Prostate gland (tissue), 2 donors: ENCODE measurements at places on chromosomes 6 and 20. TPM values are rescaled to one million over a fixed set of nuclear protein-coding genes. Genes with fewer than 3 reads are reported as not detected.

GRCh38 chr6:92176666-92177065, 1242.7 kb downstream of the EPHA7 start:
- no peak for DNase-seq

EYS gene
- total RNA-seq, result 0.18 TPM

PMEPA1 gene
- total RNA-seq, result 245 TPM

MLIP gene
- total RNA-seq, result 0.55 TPM

MYLIP gene
- total RNA-seq, result 58.1 TPM

DNA sequence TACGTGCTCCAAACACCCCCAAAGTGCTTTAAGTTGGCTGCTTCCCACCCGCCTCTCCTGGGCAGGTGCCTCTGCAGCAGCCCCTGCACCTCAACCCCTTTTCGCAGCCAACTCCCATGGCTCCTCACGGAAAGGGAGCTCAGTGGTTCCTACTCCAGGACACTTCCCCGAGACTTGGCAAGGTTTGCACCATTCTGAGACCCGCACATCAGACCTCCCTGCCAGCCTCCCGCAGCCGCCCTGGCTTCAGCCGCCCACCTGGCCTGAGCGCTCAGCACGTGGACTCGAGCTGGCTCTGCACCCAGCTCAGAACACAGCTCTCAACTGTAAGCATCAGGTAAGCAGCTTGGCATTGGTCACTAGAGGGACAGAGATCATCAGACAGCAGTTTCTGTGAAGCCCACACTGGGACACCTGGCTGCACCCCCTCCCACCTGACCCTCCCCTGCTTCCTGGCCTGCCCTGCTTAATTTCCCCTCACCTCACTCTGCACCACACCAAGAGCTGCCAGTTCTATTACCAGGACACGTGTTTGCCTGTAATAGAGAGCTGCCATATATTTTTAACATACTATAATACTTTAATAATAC, 28.5 kb downstream of the GMDS start:
- no peak for DNase-seq

PRSS16 gene
- total RNA-seq, result 11.9 TPM

FANCE gene
- 14.0 TPM for total RNA-seq
